Pulmonary artery endothelial cell (primary cell): ENCODE measurements at places on chromosomes 1 and 21. TPM values are rescaled to one million over a fixed set of nuclear protein-coding genes. Genes with fewer than 3 reads are reported as not detected.

GRCh38 chr1:10604966-10605365, 130.2 kb downstream of the PEX14 start:
- no peak for DNase-seq

GRCh38 chr1:116255486-116256285, 117.4 kb upstream of the ATP1A1 start:
- no peak for DNase-seq

The CHAF1B gene
- total RNA-seq = 5.1 and 8.2 TPM in 2 replicates

DNA sequence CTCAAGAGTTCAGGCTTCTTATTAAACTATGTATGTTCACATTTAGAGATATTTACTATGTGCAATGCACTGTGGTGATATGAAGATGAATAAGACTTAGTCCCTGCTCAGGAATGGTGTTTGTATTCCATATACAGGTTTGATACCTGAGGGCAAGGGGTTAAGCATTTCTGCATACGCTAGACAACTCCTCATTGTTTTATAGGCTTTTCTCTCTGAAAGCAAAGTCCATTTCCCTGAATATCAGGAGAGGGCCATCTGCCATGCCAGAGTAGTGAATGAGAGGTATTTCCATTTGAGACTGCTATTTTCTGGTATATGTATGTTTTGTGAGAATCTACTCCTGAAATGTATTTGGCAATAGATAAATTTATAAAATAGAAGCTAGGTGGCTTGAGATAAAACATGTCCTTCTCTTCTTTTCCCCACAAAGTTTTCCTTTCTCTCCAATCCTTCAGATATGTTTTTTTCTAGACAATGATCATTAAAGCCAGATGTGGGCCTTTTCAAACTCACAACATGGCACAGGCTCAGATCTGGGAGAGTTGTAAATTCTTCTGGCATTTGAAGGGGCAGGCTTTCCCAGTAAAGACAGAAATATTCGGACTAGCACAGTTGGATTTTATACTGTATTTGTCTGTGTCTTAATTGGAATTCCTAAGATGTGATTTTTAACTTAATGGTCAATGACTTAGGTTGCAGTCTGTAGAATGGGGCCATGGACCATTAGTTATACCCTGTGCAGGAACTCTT, 73.3 kb upstream of the WDR26 start:
- DNase-seq = no peak

GRCh38 chr1:223188618-223189356, 45.7 kb upstream of the TLR5 start:
- DNase-seq = no peak

The CFAP74 gene
- total RNA-seq = not detected in 2 replicates

DNA sequence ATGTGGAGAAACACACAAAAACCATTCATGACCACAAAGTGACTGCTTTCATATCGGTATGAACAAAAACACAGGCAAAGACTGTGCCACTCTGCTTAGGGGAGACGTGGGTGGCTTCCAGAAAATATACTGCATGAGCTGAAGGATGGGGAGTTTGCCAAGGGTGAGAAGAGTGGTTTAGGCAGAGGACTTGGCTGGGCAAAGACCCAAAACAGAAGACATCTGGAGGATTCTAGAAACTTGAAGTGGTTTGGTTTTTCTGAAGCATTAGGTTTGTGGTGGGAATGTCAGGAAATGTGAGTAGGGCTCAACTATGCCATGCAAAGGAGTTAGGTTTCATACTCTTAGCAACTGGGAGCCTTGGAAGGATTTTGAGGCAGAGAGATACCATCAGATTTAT, 26.6 kb upstream of the DNM3 start:
- DNase-seq = no peak

GRCh38 chr21:45251635-45252447, 35.9 kb downstream of the POFUT2 start:
- DNase-seq = no peak

DNA sequence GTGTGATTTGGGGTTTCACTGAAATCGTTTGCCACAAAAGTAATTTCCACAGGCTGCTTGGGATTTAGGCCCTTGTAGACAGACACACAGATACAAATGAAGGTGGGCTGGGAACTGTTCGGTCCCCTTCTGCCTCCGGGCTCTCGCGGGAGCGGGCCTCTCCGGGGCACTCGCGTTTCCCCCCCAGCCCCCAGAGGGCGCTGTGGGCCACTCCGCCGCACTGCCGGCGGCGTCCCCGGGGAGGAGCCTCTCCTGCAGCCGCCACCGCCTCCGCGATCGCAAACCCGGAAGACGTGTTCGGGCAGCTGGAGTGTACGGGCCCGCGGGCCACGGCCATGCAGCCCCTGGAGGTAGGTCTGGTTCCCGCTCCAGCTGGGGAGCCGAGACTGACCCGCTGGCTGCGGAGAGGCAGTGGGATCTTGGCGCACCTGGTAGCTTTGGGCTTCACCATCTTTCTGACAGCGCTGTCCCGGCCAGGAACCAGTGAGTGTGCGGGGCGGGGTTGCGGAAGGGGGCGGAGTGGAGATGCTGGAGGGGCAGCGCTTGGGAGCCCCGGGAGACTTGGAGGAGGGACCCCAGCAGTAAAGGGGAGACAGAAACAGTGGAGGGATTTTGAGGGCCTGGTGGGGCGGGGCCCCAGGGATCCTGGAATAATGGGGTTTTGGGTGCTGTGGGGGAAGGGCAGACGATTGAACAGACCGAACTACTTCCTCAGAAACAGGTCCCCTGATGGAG, at the start of gene CYB561D1:
Gene CYB561D1, plus strand, starts transcription at position 290 of the 735 bp plus-strand sequence. Its CDS starts 46 bp downstream, at position 336.
- DNase-seq = peak; percentile 37

DNA sequence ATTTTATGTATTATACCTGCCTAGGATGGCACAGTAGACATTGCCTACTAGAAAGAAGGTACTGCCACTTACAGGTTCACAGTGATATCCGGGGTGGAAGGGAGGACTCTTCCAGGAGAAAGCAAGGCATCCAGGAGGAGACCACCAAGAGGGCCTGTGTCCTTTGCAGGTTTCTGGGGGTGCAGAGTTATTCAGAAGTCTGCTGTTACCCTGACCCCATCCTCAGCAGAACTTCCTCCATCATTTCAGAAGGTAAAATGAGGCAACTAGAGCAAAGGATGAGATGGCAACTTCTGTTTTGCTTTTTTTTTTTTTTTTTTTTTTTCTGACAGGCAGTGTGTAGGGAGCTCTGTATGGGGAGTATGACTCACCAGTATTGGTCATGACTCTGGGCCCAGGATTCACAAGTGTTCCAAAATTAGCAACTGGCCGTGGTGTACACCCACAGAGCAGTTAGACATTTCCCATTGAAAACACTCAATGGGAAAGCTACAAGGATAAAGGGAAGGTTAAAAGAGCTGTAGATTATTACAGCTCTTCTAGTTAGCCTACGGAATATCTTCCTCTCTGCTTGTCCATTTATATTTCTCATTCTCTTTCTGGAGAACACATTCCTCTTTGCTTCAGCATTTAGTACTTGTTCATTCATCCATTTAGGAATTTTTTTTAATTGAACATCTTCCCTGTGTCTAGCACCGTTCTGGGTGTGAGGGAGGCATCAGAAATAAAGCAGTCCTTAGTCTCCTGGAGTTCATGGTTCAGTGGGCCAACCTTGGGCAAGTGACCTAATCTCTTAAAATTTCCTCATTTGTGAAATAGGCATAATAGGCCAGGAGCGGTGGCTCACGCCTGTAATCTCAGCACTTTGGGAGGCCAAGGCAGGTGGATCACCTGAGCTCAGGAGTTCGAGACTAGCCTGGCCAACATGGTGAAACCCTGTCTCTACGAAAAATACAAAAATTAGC, 50.5 kb upstream of the PPP2R5A start:
- peak; percentile 15 for DNase-seq

The C1orf141 gene
- not detected in 2 replicates for total RNA-seq

GRCh38 chr1:234582186-234582585, 27.8 kb downstream of the IRF2BP2 start:
- no peak for DNase-seq

The HCRTR1 gene
- 0.53 and 0.92 TPM in 2 replicates for total RNA-seq

The GBP6 gene
- not detected in 2 replicates for total RNA-seq

DNA sequence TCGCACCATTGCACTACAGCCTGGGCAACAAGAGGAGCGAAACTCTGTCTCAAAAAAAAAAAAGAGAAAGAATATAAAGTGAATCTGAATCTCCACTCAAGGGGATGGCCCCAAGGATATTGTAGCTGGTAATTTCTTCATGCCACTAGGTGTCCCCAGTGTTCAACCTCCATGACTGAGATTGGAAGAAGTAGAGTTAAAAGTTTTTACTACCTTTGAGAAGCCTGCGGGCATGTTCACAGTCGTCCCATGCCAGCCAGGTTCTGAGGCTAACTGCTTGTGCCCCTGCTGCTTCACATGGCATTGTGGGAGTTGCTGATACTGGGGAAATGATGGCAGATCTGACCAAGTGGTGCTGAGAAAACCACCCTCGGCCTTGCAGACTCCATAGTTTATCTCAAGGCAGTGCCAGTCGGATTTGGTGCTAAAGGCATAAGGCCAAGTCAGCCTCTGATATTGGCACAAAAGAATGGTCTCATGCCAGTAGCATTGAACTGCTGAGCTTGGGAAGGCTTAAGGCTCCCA, 10.8 kb upstream of the SHISA4 start:
- no peak for DNase-seq
